ENCODE measurements at places on chromosomes 4 and X.

GRCh38 chr4:60461551-60461950 lies 738.6 kb upstream of the ADGRL3 start:
- no peak for DNase-seq

DNA sequence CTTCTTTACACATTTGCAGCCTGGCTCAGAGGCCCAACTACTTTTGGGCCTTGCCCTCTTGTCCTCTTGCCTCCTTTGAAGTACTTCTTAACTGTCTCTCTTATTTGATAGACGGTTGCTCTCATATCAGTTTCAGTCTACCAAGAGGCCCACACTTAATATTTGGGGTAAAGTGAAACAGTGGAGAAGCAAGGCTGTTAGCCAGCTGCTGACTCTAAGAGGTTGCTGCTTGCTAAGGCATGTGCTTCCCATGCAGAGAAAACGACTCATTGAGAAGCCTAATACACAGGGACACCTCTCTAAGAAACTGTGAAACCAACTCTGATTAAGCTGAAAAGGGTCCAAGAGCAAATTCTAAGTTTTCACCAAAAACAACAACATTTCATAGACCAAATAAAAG lies 94.6 kb downstream of the PPP3CA start:
- DNase-seq, result no peak

GRCh38 chr4:22179124-22179874 lies 230.7 kb upstream of the KCNIP4 start:
- DNase-seq, result no peak

- DNase-seq, result no peak
Observed at GRCh38 chrX:13473442-13474163, 95.8 kb upstream of the EGFL6 start.

- no peak for DNase-seq
Observed at GRCh38 chr4:17781300-17782287, at the start of gene FAM184B. Gene FAM184B (minus strand): TSS chr4:17781621. CDS start chr4:17781299, 322 bp downstream.

GRCh38 chrX:40331353-40331752 lies 233.6 kb upstream of the BCOR start:
- DNase-seq, result no peak

GRCh38 chr4:22356987-22357596 lies 158.8 kb downstream of the ADGRA3 start:
- DNase-seq, result peak; percentile 1

GRCh38 chr4:107725281-107725859 lies 5.3 kb upstream of the PAPSS1 start:
- no peak for DNase-seq

DNA sequence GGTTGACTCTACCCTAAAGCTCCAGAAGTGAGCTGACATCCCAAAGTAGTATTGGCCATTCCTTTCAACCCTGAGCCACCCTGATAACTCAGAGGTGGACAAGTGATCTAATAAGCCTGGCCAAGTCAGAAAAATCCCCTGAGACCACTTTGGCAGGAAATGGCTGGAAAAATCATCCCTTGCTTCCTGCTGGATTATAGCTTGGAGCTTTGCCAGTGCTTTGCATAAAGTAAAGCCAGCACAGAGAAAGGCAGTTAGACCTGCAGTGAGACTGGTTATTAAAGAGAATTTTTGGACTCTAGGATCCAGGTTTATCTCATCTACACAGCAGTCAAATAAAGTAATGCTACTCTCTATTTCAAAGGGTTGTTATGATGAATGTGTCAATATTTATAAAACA lies 6.4 kb downstream of the CXCL3 start:
- DNase-seq, result no peak

Data from NCI-H2107 (cell line).